Stimulated activated CD4-positive, alpha-beta T cell treated with anti-CD3 and anti-CD28 coated beads, Interleukin-15, amount 100 ng/mL, for 1 hour (primary cell): ENCODE measurements at places on chromosomes 1 and 21.

DNA sequence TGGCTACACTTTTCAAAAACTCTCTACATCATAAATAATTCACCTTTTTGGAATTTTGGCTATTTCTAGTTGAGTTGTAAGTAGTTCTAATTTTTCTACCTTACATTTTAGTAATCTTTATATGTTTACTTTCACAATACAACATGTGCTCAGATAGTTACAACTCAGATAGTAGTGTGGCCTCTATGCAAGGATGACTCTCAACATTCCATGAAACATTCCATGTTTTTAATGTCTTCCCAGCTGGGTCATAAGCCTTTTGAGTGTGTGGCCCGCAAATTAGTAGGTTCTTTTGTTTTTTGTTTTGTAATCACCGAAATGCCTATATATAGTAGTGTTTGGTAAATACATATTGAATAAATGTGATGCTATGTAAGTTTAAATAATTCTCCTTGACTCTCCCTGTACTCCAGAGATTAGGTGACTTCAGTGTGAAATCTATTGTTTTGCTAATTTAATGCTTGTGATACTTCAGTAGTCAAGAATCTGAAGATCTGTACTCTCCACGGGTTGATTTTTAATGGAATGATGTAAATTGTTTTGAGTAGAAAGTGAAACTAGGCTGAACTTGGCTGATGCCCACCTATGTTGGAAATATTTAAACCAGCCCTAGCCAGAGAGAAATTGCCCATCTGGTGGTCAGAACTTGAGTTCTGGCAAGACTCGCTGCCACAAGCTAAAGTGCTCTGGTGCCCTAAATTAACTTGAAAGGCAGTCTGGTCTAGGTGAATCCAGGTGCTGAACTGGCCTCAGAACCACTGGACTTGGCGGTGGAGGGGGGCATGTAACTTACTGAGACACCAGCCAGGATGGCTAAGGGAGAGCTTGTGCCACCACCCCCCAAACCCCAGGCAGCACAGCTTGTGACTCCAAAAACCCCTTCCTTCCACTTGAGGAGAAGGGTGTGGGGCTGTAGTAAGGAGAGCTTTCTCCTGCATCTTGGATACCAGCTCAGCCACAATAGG is 165.6 kb downstream of the USP25 start:
- DNase-seq, result no peak

DNA sequence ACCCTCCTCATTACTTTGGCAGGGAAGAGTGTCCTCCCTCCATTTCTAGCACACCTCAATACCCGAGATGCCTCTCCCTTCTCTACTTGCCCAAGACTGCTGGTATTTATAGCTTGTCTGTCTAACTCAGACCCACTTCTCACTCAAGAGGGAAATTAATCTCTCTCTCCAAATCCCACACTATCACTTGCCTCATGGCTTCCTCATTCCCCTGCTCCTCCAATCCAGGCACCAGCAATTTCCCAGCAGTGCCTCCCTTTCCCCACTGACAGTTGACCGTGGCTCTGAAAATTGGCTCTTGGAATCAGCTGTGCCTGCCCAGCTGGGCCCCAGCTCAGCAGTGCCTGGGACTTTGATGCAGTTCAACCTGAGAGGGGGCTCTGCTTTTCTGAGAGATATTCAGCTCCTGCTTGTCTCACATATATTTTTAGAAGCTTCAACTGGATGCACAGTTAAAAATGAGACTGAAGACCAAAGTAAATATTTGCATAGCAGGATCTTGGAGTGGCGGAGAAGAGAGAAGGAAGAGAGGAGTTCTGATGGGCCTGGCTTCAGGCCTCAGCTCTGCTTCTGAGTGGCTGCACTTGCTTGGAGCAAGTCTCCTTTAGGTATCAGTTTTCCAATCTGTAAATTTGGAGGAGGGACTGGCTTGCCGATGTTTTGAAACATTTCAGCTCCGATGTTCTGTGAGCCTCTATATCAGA is 81.1 kb upstream of the SPATA6 start:
- no peak for DNase-seq

- DNase-seq, result no peak
Measured at GRCh38 chr1:2486041-2486440, 10.0 kb downstream of the PLCH2 start.

- DNase-seq, result no peak
Measured at GRCh38 chr1:8154621-8155052, 128.5 kb upstream of the ERRFI1 start.

GRCh38 chr1:147266381-147266780 is 23.9 kb downstream of the CHD1L start:
- DNase-seq, result no peak

GRCh38 chr1:209882286-209882685 is 54.5 kb downstream of the UTP25 start:
- DNase-seq, result no peak

GRCh38 chr1:26138974-26139558 is 19.8 kb upstream of the FAM110D start:
- no peak for DNase-seq

GRCh38 chr1:205554026-205554811 is 49.8 kb downstream of the CDK18 start:
- no peak for DNase-seq

DNA sequence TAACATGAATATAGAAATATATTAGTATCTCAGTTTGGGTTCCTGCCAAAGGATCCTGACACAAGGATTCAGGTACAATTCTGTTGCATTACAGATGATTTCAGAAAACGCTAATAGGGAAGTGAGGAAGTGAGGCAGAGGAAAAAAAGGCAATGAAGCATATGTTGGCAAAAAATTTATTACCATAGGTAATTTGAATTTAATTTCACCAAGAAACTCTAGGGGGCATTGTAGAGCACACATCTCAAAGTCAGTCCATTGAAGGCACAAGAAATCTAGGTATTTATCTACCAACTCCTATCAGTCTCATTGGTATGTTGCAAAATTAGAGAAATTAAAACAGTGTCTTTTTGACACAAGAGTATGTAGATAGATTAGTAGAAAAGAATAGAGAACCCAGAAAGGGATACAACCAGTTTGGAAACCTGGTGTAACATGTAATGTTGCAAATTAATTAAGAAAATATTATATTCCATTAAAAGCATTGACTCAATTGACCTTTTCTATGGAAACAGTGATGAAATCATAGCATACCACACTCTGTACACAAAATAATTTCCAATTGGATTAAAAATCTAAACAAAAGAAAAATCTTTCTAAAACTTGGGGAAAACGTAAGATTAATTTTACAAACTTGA is 104.9 kb upstream of the SNX7 start:
- no peak for DNase-seq

- no peak for DNase-seq
Measured at GRCh38 chr21:18350216-18350615, 53.4 kb downstream of the TMPRSS15 start.

- no peak for DNase-seq
Measured at GRCh38 chr1:28592321-28593071, 431 bp downstream of the RAB42 start.

DNA sequence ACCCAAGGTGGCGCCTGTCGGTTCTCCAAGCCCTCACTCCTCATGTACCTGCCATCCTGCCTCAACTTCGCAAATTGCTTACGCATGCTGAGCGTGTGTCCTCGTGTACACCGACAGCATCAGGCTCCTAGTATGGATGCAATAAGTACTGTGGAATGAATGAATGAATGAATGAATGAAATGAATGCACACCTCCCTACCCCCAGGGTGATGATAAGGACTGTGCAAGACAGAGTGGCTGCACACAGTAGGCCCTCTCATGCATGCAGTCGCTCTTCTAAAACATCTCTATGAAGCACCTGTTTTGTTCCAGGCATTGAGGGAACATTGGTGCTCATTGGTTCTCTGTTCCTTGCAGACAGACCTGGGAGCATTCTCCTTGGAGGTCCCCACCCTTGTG is 49.8 kb upstream of the H6PD start:
- no peak for DNase-seq

DNA sequence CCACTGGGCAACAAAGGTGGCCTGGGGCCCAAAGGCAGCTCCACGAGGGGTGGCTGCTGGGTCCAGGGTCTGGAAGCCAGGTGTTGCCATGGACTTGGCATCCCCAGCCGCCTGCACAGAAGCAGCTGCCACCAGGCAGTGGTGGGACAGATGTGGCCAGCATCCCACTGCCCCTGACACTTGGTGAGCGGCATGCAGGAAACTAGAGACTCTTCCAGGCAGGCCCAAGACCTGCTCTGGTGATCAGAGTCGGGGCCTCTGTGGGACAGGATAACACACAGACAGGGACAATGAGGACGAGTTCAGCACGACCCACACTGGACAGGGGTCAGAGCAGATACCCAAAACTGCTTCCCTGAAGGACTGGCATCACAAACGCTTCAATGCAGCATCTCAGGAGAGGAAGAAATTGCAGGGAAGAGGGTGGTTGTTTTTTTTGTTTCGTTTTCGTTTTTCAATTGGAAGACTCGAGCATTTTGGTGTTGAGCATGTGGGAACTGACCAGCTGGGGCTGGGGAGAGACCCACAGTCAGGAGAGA is 34.1 kb upstream of the RNF187 start:
- no peak for DNase-seq

- no peak for DNase-seq
Measured at GRCh38 chr1:226661271-226661670, 77.8 kb downstream of the ITPKB start.

- DNase-seq, result no peak
Measured at GRCh38 chr1:59568158-59568935, 246.4 kb upstream of the HOOK1 start.

DNA sequence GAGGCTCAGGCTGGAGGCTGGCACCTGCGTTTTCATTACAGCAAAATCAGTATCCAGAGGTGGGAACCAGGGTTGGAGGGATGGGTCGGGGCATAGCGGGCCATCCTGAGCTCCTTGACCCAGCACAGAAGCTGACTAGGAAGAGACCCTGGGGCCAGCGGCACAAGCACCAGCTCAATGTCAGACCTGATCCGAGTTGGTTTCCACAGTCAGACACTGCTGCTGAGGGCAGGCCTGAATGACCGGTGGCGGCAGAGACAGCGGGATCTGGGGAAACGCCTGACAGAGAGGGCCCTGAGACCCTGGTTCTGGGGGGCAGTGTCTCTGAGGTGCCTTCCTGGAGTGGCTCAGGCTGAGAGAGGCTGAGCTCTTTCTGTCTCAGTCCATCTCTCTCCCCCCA is 162.0 kb upstream of the C1orf174 start:
- no peak for DNase-seq

DNA sequence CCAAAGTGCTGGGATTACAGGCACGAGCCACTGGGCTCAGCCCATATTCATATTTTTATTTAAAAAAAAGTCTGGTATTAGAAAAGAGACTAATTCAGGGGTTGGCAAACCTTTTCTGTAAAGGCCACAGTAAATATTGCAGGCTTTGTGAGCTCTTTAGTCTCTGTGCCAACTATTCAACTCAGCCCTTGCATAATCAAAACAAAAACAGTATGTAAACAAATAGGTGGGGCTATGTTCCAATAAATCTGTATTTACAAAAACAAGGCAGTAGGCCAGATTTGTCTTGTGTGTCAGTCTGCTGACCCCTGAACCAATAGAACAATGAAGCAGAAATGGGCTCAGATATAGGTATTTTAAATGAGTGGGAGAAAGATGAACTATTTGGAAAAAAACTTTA is 49.3 kb downstream of the CDC42BPA start:
- DNase-seq, result no peak

- no peak for DNase-seq
Measured at GRCh38 chr1:34973326-34973725, 11.8 kb downstream of the TMEM35B start.

GRCh38 chr1:92169214-92170005 is 48.3 kb upstream of the C1orf146 start:
- no peak for DNase-seq

GRCh38 chr21:21921410-21922232 is 923.4 kb downstream of the NCAM2 start:
- DNase-seq, result no peak

DNA sequence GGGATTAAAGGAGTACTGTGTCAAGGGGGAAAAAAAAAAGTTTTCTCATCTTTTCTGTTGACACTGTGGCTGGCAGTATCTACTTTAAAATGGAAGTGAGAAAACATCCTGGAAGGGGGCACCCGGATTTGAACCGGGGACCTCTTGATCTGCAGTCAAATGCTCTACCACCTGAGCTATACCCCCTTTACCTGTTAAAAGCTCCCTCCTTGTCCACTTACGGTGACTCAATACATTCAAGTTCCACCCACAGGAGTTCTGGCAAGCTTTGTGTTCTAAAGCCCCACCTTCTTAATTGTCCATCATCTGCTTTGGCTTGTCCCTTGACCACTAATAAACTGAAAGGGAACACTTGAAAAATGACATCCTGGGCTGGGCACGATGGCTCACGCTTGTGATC is 68.2 kb downstream of the FNBP1L start:
- DNase-seq, result no peak

DNA sequence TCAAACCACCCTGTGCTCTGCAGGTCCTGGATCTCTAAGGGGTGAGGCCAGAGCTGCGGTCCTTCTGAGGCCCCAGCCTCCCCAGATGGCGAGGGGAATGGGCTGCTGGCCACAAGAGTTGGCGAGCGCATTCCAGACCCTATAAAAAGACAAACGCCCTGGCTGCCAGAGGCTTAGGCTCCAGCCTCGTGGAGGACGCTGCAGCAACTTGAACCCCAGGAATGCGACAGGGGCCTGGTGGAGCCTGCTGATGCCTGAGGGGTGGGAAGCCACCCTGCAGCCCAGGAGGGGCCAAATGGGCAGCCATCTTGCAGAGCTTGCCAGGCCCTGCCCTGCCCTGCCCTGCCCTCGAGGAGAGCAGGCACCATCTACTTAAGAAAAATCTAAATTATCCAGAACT is 8.6 kb downstream of the CACNA1S start:
- DNase-seq, result no peak

GRCh38 chr1:221459558-221459957 is 282.3 kb downstream of the DUSP10 start:
- no peak for DNase-seq

GRCh38 chr1:183075861-183076260 is 52.6 kb downstream of the LAMC1 start:
- DNase-seq, result no peak

- DNase-seq, result no peak
Measured at GRCh38 chr1:109213345-109213823, 334 bp upstream of the SARS1 start.
